ENCODE measurements at places on chromosomes 6 and 20.

DNA sequence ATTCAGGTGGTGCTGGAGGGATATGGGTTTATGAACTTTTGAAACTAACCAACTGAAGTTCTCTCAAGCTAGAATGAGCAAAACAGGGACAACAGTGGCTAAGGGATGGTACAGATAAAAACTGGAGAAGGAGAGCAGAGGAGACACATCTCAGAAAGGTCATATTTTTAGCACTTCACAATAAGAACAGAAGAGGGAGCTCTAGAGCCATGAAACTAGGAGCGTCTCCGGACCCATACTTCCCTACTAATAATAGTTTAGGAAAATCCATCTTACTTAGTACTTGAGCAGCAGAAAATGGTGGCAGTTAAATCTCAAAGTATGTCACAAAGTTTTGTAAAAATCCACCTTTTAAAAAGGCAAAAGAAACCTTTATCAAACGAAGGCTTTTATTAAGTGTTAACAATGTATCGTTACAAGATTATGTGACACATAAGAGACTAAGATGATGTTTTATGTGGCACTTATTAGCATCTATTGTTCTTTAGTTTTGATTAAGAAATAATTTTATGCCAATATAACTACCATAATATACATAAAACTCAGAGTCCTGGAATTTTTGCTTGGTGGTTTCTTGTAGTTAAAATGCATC lies 278.6 kb downstream of the TBC1D32 start:
- no peak for DNase-seq

- no peak for DNase-seq
Observed at GRCh38 chr6:135655055-135655454, 157.5 kb upstream of the AHI1 start.

- no peak for DNase-seq
Observed at GRCh38 chr6:168232528-168232927, 87.0 kb downstream of the DACT2 start.

DNA sequence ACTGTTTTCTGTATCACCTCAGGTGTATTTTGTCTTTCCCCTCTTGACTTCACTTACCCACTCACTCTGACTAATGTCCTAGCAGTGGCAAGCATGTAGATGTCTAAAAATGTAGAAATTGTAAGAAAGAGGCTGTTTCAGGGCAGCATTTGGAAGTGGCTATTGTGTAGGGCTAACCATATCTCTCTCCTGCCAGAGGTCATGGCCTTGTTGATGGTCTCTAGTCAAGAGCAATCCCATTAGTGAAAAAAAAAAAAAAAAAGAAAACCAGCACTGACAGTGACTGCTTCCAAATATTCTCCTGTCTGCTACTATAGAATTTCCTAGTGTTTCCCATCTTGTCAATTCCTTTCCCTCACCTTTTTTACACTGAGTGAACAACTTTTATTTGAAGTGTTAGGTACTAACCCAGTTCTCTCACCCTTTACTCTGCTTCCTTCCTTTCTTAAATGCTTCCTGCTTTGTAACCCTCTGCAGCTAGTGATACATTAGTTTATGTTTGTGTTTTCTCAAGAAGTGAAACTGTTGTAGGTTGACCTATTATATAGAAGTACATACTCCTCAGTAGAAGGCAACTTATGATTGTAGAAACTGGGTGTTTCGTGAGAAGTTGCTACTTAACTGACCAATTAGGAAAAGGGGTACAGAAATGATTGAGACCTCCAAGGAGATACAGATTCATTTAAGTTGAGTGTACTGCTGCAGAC lies 174.1 kb upstream of the PTPRK start:
- DNase-seq = no peak

- peak; percentile 7 for DNase-seq
Observed at GRCh38 chr20:16701296-16701695, 28.5 kb upstream of the SNRPB2 start.

DNA sequence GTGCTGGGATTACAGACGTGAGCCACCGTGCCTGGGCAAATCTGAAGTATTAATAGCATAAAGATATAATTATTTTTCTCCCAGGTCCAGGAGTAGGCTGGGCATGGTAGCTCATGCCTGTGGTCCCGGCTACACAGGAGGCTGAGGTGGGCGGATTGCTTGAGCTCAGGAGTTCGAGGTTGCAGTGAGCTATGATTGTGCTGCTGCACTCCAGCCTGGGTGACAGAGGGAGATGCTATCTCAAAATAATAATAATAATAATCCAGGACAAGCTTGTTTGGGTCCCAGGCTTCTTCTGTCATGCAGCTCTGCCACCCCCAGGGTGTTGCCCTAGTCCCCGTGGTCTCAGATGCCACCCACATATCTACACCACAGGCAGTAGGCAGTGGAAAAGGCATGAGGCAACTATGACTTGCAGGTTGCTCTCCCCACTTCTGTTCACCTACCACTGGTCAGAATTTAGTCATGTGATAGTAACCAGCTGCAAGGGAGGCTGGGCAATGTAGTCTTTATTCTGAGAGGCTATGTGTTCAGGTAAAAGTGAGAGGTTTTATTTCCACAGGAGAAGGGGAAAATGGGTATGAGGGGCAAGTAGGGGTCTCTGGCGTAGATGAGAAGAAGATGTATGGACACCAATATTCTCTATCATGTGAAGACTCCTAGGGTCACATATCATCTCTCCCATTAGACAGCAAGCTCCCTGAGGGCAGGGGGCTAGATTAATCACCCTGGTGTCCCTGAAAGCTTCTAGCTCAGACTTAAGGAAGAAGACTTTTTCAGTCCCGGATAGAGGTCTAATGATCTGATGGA lies 25.7 kb downstream of the TCF15 start:
- no peak for DNase-seq

DNA sequence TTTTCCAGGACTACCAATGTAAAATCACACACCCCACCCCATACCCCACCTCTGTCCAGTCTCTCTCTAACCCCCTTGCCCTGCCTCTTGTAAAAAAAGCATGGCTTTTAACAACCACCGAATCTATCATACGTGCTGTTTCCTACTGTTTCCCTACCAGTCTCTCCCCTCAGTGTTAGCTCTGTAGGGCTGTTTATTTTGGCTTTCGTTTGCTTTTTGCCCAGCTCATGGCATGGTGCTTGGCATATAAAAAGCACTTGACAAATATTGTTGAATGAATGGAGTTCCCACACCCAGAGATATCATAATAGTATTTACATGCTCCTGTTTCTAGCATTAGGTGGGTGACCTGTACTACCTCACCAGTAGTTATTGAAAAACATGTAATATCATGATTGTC lies 148.2 kb downstream of the OPRM1 start:
- DNase-seq = no peak

- no peak for DNase-seq
Observed at GRCh38 chr20:18005170-18005989, 36.6 kb downstream of the MGME1 start.

DNA sequence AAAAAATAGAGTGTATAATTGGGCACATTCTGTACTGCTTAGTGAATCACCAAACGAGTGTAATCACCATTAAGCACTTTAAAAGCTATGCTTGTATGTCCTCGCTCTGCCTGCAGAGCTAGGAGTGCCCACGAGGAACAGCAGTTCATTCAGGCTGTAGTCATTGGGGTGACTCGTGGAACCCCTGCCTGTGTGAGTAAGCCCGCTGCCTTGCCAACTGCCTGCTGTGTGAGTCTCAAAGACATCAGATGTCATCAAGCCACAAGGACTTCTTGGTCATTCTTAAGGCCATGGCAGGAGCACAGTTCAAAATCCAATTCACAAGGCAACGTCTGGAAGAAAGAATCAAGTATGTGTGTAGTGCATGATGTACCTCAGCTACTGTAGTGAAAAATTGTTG lies 60.4 kb downstream of the FOXO3 start:
- DNase-seq = no peak

Measured in activated T-cell treated with anti-CD3 and anti-CD28 coated beads for 1 hour (primary cell).